Activated CD4-positive, alpha-beta T cell treated with anti-CD3 and anti-CD28 coated beads, Interleukin-2, amount 10 ng/mL, durations not matched to agents 7 days and 5 days (primary cell): ENCODE measurements at places on chromosomes 4 and X. TPM values are rescaled to one million over a fixed set of nuclear protein-coding genes. Genes with fewer than 3 reads are reported as not detected.

HTN1 gene
- total RNA-seq, result not detected

SMIM20 gene
- 12.2 TPM for total RNA-seq

GPRIN3 gene
- 51.1 TPM for total RNA-seq

DNA sequence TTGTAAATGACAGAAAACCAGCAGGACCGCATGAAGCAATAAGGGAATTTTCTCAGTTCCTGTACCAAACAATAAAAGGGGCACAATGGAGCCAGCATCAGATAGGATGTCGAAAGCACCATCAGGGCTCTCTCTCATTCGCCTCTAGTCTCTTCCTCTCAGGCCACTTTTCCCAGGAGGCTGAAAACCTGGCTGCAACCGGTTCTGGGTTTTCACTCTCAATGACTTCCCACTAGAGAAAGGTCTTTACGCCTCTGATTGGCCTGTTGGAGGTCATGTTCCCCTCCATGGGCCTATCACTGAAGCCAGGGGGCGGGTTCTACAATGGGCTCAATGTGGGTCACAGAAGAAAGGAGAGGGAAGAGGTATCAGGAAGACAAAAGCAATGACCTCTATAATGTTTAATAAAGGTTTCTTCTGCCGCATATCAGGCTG lies 29.3 kb downstream of the ZNF827 start:
- no peak overlapping the region for H3K4me3 ChIP-seq
- no peaks in the 10 kb centered on the region for H3K27me3 ChIP-seq
- H3K36me3 ChIP-seq, result peaks cover 2% of the 10 kb centered on the region
- H3K4me1 ChIP-seq, result no peaks in the 10 kb centered on the region
- no peak for DNase-seq
- H3K27ac ChIP-seq, result no peak overlapping the region

- H3K36me3 ChIP-seq, result no peaks in the 10 kb centered on the region
- H3K27me3 ChIP-seq, result no peaks in the 10 kb centered on the region
- DNase-seq, result no peak
- H3K4me3 ChIP-seq, result no peak overlapping the region
- H3K27ac ChIP-seq, result no peak overlapping the region
These were observed 271.9 kb downstream of the STIM2 start for GRCh38 chr4:27132497-27132896.
